ENCODE measurements at places on chromosomes 1 and 21.

GRCh38 chr1:177163844-177164379 is 600 bp downstream of the ASTN1 start:
- no peak for DNase-seq

DNA sequence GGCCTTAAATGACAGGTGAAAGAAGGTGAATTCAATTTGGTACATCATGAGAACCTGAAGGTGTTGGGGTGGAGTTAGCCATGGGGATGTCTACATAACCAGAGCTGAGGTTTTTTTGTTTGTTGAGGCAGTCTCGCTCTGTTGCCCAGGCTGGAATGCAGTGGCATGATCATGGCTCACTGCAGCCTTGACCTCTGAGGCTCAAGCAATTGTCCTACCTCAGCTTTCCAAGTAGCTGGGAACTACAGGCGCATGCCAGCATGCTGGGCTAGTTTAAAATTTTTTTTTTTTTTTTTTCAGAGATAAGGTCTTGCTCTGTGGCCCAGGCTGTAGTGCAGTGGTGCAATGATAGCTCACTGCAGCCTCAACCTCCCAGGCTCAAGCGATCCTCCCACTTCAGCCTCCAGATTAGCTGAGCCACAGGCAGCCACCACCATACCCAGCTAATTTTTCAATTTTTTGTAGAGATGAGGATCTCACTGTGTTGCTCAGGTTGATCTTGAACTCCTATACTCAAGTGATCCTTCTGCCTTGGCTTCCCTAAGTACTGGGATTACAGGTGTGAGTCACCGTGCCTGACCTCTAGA is 1.9 kb upstream of the MPZ start:
- no peak for DNase-seq

- DNase-seq: no peak
Observed at GRCh38 chr1:183000167-183000962, 22.9 kb upstream of the LAMC1 start.

- no peak for DNase-seq
Observed at GRCh38 chr1:18743233-18743632, 112.6 kb downstream of the PAX7 start.

GRCh38 chr1:241747992-241748391 is 95.9 kb downstream of the WDR64 start:
- no peak for DNase-seq

GRCh38 chr1:46197560-46197963 is 672 bp downstream of the POMGNT1 start:
- no peak for DNase-seq

DNA sequence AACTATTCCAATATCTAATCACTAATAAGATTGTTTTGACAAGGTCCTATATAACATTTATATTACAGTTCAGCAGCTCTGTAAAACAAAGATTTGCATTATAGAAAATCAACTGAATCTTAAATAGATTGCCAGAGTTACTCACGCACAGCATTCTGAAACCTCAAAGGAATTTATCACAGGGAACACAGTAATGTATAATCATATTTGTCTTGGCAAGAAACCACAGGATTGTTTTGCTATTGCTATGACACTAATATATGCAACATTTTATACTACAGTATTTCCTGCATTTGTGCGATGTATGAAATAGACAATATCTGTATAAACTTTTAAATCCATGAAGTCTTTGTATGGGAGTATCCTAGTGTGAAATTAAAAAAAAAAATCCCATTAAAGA is 101.4 kb downstream of the PLPPR5 start:
- no peak for DNase-seq

- DNase-seq: no peak
Observed at GRCh38 chr1:1861339-1861730, 29.6 kb downstream of the GNB1 start.

- DNase-seq: no peak
Observed at GRCh38 chr1:8323706-8324105, 5.8 kb downstream of the SLC45A1 start.

DNA sequence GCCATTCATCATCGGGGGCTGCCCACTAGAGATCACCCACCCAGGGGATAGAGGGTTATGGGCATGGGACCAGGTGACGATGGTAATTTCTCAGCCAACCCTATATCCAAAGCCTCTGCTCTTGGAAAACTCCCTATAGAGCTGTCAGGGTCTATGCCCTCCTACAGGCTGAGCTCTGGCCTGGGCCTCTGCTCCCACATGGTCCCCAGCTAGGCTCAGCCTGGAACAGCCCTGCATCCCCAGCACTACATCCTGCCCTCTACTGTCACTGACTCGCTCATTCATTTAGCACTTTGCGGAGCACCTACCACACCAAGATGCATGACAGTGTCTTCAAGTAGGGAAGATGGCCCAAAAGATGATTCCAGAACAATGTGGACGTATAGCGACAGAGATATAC is 45.0 kb upstream of the EPS8L3 start:
- no peak for DNase-seq

- no peak for DNase-seq
Observed at GRCh38 chr1:91836331-91837040, 49.5 kb downstream of the TGFBR3 start.

GRCh38 chr1:147245129-147245528 is 2.6 kb downstream of the CHD1L start:
- no peak for DNase-seq

Measured in right atrium auricular region (tissue), 2 donors.